Coronary artery (tissue), 2 donors: ENCODE measurements at places on chromosomes 3 and 15.

DNA sequence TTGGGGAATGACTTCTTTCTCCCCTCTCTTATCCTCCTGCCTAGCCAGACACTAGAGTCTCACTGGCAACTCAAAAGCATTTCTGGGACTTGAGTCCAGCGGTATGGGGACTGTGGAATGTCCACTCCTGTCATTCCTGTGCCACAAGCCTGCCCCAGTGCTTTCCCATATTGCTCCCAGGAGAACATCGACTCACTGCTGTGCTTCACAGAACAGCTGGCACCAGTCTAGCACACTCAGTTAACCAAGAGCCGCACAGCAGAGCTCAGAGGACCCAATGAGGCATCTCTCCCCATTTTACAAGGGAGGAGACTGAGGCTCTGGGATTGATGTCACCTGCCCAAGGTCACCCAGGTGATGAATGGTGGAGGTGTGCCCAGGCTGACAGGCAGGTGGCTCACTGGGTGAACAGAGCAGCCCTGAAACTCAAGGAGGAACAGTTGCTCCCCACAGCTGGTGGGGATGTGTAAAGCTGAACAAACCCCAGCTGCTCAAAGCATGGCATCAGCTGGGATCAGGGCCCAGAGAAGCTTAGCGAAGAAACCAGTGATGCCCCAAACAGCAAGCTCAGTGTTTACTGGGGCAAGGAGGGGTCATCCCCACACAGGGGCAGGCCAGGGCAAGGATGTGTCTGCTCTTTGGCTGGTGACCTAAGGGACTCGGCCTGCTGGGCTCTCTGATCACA is 35.4 kb upstream of the DUSP7 start:
- peak; percentile 86 for DNase-seq

DNA sequence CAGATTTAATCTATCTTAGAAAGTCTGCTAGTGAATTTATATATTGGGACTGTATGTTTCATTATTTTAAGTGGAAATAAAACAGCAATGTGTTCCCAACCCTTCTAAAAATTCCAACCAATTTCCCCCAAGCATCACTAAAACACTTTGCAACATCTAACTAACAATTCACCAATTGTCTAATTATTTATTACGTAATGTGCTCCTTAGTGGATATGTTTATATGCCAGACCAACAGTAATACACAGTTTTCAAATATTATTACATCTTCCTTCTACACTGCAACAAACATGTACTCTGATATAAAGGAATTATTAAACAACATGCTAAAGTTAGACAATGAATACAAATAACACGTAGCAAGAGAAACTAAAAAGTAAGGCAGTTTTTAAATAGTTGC is 262.6 kb upstream of the THBS1 start:
- no peak for DNase-seq

DNA sequence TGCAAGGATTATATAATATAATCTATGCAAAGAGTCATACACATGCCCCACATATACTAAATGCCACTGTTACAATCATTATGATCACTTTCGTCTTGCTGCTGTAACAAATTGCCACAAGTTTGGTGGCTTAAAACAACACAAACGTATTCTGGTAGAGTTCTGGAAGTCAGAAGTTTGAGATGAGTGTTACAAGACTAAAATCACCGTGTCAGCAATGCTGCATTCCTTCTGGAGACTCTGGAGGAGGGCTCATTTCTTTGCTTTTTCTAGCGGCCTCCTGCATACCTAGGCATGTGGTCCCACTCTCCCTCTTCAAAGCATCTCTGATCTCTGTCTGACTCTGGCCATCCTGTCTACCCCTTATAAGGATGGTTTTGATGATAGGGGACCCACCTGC is 1.4 kb upstream of the CCDC174 start:
- no peak for DNase-seq

DNA sequence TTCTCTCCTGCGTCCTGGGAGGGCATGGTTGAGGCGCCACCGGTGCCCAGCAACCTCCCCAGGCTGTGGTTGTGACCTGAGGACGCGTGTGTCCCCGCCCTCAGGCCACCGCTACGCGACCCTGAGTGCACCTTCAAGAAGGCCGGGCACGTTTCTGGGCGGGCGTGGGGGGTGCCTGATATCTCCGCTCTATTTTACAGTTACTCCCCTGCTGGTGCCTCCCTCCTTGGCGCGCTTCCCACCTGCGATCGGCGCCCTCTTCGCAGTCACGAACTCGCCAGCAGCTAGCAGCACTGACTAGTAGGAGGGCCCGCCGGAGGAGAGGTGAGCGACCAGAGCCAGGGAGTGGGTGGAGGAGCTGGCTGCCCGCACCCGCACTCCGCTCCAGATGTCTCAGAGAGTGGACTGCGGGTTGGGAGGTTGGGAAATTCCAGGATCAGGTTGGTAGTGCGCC is 43.2 kb upstream of the POLG start:
- no peak for DNase-seq

DNA sequence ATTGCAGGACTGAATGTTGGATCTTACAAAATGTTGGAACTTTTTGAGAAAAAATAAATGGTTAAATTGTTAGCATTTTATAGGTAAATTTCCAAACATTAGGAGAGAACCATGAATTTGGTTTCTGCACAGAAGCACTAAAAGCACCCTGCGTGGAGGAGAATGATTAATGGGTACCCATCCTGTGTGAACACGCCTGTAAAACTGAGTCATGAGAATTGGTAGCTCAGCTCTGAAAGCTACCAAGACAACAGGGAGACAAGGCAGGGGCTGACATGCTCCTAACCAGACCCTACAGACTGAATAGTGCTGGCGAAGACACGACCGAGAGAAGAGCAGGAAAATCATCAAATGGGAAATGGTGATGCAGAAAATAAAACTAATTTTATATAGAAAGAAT is 32.4 kb upstream of the MTMR10 start:
- no peak for DNase-seq

- DNase-seq, result no peak
Observed at GRCh38 chr3:103949693-103950092, 1417.0 kb upstream of the ALCAM start.

- DNase-seq, result no peak
Observed at GRCh38 chr3:64353226-64353625, 128.0 kb upstream of the PRICKLE2 start.

- DNase-seq, result no peak
Observed at GRCh38 chr15:38154255-38154654, 98.4 kb upstream of the SPRED1 start.

- no peak for DNase-seq
Observed at GRCh38 chr3:169192643-169193042, 470.9 kb downstream of the MECOM start.

- DNase-seq, result no peak
Observed at GRCh38 chr15:43412096-43412495, 41.2 kb downstream of the TUBGCP4 start.

GRCh38 chr3:148269816-148270215 is 427.9 kb upstream of the AGTR1 start:
- no peak for DNase-seq

- DNase-seq, result no peak
Observed at GRCh38 chr3:107845380-107846278, 245.2 kb downstream of the CD47 start.

- DNase-seq, result no peak
Observed at GRCh38 chr3:175672119-175672689, 813.1 kb downstream of the NAALADL2 start.

DNA sequence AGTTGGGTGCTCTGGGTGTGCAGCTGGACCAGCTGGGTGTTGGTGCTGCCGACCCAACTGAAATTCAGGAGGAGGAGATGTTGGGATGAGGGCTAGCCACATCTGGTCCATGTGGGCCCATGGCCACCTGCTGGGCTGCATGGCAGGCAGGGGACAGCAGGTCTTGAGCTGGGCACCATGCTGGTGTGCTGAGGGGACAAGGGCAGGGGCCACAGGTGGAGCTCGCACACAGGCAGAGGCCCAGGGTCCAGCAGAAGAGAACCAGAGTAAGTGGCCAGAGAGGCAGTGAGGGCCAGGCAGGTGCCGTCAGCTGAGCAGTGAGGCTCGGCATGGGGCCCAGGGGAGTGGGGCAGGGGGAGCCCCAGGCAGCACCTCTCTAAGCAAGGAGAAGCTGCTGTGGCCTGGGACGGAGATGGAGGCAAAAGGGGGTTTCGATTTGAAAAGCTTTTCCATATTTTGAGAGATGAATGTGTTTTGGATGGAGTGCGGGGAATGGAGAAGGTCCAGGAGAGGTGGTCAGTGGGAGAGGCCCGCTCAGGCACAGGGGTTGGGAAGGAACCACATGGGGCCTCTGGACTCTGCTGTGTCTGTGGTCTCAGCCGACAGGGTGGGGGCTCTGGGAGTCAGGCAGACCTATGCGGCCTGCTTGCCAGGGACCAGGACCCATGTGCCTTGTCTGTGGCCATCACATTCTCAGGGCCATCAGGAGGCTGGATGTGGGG is 30.5 kb upstream of the PLXNA1 start:
- no peak for DNase-seq
